ENCODE measurements at places on chromosomes 5 and 9.

GRCh38 chr9:35940458-35941407 lies 17.2 kb downstream of the OR2S2 start:
- no peak for DNase-seq

- no peak for DNase-seq
Measured at GRCh38 chr5:111689357-111689935, 67.5 kb downstream of the NREP start.

DNA sequence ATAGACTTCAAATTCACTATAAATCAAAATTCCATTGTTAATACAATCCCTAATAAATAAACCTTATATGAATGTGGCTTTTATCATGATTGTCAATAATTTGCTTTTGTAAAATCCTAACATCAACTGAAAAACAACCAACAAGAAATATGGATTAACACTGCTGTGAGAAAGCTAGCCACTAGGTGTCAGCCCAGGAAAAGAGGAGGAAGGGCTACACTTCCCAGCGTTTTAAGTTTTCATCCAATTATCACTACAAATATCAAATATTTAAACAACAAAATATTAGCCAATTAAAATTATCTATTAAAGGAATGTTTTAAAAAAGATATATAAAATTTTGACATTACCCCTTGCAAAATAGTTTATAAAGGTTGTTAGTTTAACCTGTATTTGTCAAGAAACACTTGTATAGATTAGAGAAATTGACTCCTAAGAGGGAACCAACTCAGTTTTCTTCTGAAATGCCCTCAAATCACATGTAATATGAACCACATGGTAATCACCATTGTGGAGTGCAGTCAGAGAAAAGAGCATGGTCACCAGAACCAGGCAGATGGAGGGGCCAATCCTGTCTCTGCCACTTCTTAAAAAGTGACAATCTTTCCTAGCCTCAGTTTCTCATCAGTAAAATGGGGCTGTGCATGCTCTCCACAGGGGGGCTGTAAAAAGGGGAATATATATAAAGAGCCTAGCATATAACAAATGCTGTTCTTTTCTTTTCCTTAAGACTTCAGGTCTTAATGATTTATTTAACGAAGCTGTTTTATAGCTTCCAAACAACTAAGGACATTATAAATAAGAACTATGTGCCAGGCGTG lies 188.2 kb downstream of the CRB2 start:
- DNase-seq = no peak

DNA sequence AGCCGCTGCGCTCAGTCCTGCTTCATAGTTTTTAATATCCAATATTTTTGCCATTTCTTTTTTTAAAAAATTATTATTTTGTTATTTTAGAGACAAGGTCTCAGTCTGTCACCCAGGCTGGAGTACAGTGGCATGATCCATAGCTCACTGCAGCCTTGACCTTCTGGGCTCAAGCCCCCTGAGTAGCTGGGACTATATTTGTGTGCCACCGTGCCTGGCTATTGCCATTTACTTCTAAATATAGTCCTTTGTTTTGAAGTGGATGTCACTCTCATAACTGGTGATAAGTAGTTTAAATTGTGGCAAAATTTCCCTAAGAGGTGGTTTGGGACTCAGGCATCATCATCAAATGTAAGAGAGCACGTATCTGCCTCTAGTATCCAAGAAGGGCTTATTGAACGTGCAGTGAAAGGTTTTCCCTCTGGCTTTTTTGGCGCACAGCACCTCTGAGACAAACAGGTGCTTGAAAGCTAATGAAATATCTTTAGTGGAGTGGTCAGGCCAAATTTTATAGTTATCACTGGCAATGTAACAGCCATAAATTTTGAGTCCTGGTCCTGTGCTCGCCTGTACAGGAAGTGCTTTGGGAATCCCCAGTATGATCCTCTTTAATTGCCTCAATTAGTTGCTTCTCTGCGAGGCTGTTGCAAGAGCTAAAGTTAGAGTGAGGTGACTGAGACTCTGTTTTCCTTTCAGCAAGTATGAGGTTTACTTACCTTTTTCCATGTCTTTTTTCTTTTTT lies 14.8 kb downstream of the STXBP1 start:
- no peak for DNase-seq

DNA sequence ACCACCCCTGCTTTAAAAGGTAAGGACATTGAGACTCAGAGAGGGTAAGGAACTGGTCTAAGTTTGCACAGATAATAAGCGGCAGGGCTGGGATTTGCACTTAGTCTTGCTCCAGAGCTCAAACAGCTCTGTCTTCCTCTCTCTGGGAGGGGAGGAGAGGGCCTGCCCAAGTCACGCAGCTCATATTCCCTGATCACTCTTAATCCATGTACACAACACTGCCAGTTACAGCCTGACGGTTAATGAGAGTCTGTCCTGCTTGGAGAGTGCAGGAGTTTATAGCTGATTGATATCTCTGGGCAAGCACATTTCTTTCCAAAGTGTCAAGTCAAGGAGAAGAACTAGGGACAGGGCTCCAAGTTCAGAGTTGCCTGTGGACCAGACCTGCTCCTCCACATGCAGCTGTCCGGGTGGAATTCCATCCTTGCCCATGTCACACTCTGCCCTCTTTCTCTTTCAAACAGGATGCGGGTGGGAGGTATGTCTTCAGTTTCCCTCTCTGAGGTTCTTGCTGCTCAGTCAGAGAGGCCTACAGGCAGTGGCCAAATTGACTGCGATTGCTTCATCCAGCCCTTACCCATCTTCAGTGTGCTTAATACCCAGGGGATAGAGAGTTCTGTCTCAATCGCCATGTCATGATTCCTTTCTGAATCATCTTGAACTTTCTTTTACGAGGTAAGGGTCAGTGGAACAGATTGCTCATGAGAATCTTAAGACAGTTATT lies 54.5 kb downstream of the GALNT12 start:
- no peak for DNase-seq

DNA sequence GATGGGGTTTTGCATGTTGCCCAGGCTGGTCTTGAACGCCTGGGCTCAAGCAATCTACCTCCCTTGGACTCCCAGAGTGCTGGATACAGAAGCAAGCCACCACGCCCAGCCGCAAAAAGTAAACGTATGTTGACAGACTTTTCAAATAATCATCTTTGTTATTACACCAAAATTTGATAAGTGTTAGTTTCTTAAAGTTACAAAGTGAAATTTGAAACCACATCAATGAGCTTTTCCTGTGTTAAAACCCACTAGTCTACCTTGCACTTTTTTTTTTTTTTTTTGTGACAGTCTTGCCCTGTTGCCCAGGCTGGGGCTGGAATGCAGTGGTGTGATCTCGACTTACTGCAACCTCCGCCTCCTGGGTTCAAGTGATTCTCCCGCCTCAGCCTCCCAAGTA lies 29.9 kb downstream of the SPACA9 start:
- DNase-seq = no peak

Measured in stimulated activated CD8-positive, alpha-beta memory T cell treated with anti-CD3 and anti-CD28 coated beads, Interleukin-12 subunit alpha, Interleukin-12 subunit beta, amount 100 ng/mL, for 4 hours (primary cell).